Anterior cingulate cortex (tissue), 58 donors: ENCODE measurements at places on chromosomes 2 and 18.

GRCh38 chr2:201349601-201350000 is 7.5 kb downstream of the FLACC1 start:
- DNase-seq: no peak

DNA sequence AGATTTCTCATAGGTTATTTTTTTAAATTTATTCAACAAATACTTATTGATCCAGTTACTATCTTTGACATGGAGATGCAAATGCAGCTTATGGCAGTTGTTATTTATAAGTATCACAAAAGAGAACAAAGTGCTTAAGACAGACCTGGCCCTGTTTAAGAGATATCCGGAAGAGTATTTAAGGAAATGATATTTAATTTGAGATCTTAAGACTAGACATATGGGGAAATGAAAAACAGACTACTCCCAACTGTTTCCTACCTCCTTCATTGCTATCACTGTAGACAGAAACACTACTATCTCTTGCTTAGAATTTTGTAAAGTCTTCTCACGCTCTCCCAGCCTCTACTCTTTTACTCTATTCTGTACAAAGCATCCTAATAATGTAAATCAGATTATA is 36.0 kb downstream of the RPRD1A start:
- DNase-seq: no peak

DNA sequence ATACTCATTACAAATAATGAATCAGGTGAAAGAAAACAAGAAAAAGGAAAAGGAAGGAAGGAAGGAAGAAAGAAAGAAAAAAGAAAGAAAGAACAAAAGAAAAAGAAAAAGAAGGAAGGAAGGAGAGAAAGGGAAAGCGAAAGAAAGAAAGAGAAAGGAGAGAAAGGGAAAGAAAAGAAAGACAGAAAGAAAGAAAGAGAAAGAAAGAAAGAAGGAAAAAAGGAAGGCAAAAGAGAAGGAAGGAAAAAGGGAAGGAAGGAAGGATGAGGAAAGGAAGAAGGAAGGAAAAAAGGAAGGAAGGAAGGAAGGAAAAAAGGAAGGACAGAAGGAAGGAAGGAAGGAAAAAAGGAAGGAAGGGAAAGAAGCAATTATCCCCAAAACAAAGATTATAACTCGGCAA is 1460.4 kb upstream of the PIK3C3 start:
- no peak for DNase-seq

- peak; percentile 60 for DNase-seq
Measured at GRCh38 chr2:241609859-241610793, 26.8 kb downstream of the THAP4 start.

GRCh38 chr18:14914121-14914520 is 166.1 kb downstream of the ANKRD30B start:
- DNase-seq: no peak

GRCh38 chr2:100137866-100138570 is 4.4 kb downstream of the AFF3 start:
- no peak for DNase-seq
